ENCODE measurements at places on chromosomes 12 and 14. TPM values are rescaled to one million over a fixed set of nuclear protein-coding genes. Genes with fewer than 3 reads are reported as not detected.

DIO2 gene
- total RNA-seq, result 0.23 TPM

CLBA1 gene
- 2.1 TPM for total RNA-seq

- no peaks in the 10 kb centered on the region for H3K36me3 ChIP-seq
- H3K27me3 ChIP-seq, result no peaks in the 10 kb centered on the region
- DNase-seq, result no peak
These were observed 77.6 kb downstream of the SCAF11 start for GRCh38 chr12:45912774-45913173.

DNA sequence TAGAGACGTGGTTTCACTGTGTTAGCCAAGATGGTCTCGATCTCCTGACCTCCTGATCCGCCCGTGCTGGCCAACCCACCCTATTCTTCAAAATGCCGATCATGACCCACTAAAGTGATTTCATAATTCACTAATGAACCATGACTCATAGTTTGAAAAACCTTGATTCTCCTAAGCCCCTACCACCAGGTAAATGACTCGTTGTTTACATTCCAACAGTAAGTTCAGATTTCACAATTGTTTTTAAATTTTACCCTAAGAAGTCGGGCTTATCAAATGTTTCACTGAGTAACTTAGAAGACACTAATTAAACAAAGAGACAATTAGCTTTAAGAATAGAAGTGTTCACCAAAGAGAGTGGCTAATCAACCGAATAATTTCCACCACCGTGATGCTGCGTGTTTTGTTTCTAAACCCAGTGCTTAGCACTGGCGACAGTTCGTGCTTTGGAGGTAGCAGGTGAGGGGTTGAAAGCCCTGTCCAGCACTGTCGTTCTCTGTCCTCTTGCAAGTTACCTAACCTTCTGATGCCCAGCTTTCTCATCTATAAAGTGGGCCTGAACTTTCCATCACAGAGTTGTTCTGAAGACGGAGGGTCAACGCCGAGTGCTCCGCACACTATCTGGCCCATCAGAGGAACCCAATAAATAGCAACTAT is 136.5 kb downstream of the NTF3 start:
- H3K36me3 ChIP-seq, result no peaks in the 10 kb centered on the region
- H3K4me3 ChIP-seq, result no peak overlapping the region
- H3K27me3 ChIP-seq, result no peaks in the 10 kb centered on the region
- H3K4me1 ChIP-seq, result no peaks in the 10 kb centered on the region

SCN8A gene
- 10.7 TPM for total RNA-seq

DNA sequence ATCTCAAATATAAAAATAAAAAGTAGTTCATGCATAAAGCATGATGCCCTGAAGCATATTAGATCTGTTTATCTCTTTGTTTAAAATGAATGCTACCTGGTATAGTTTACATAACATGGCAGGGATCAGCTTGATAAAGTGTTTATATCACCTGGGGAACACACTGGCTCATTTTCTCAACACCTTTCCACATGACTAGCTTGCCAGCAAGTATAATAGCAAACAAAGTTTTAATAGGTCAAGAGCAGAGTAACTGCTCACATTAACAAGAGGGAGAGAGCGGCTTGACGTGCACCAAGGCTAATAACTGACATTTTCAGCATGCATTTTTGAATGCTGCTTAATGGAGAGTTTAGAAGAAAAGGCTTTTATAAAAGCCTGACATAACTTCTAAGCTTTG is 246.4 kb downstream of the EGLN3 start:
- no peaks in the 10 kb centered on the region for H3K36me3 ChIP-seq
- H3K4me1 ChIP-seq, result no peaks in the 10 kb centered on the region
- no peak overlapping the region for H3K27ac ChIP-seq
- H3K4me3 ChIP-seq, result no peak overlapping the region

- H3K4me1 ChIP-seq, result no peaks in the 10 kb centered on the region
- H3K27ac ChIP-seq, result no peak overlapping the region
- H3K4me3 ChIP-seq, result no peak overlapping the region
- DNase-seq, result no peak
- H3K36me3 ChIP-seq, result no peaks in the 10 kb centered on the region
- H3K27me3 ChIP-seq, result no peaks in the 10 kb centered on the region
These were observed 9.4 kb downstream of the ANKRD9 start for GRCh38 chr14:102500158-102500662.

NEMF gene
- 45.5 TPM for total RNA-seq

DNA sequence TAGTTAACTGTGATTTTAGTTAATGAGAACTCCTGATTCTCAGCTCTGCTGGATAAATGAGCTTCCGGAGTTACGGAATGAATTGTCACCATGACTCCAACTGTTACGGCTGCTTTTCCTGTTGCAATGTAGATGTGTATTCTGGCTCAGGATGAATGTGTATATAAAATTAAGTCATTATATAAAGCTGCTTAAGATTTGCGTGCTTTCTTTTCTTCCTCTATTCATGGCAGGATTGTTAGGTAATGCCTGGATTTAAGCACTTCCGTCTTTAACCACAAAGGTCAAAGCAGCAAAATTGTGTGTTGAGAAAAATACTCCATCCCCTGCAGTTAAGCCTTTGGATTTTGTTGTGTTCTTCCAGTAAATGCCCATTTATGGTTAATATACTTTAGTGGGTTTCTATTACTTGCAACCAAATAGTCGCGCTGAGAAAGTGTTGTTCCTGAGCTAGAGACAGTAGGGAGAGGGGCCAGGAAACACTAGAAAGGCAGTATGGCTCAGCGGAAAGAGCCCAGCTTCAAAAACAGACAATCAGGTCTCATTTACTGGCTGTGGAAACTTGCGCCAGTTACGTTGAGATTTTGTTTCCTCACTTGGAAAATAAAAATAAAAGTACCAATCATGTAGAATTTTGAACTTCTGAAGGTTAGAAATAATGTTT is 9.4 kb upstream of the CCDC175 start:
- H3K27ac ChIP-seq, result no peak overlapping the region
- no peaks in the 10 kb centered on the region for H3K4me1 ChIP-seq
- H3K27me3 ChIP-seq, result no peaks in the 10 kb centered on the region
